CD4-positive, CD25-positive, alpha-beta regulatory T cell (primary cell): ENCODE measurements at places on chromosomes 7 and 10. TPM values are rescaled to one million over a fixed set of nuclear protein-coding genes. Genes with fewer than 3 reads are reported as not detected.

HOXA1 gene
- 1.4 TPM for total RNA-seq

ADAM22 gene
- total RNA-seq: 1.2 TPM

FBXO24 gene
- total RNA-seq: not detected

ASB10 gene
- total RNA-seq: not detected

SCART1 gene
- total RNA-seq: 5.6 TPM

MASTL gene
- 27.6 TPM for total RNA-seq
